ENCODE measurements at places on chromosomes 7 and 10.
A peak's percentile ranks its signal among the peaks of the same experiment; 100 is the strongest.

- no peaks in the 10 kb centered on the region for H3K36me3 ChIP-seq
- no peaks in the 10 kb centered on the region for H3K27me3 ChIP-seq
- DNase-seq, result no peak
- peaks cover 1% of the 10 kb centered on the region for H3K4me1 ChIP-seq
- H3K27ac ChIP-seq, result no peak overlapping the region
- no peak overlapping the region for H3K4me3 ChIP-seq
Measured at GRCh38 chr7:84077336-84077735, 117.3 kb downstream of the SEMA3A start.

DNA sequence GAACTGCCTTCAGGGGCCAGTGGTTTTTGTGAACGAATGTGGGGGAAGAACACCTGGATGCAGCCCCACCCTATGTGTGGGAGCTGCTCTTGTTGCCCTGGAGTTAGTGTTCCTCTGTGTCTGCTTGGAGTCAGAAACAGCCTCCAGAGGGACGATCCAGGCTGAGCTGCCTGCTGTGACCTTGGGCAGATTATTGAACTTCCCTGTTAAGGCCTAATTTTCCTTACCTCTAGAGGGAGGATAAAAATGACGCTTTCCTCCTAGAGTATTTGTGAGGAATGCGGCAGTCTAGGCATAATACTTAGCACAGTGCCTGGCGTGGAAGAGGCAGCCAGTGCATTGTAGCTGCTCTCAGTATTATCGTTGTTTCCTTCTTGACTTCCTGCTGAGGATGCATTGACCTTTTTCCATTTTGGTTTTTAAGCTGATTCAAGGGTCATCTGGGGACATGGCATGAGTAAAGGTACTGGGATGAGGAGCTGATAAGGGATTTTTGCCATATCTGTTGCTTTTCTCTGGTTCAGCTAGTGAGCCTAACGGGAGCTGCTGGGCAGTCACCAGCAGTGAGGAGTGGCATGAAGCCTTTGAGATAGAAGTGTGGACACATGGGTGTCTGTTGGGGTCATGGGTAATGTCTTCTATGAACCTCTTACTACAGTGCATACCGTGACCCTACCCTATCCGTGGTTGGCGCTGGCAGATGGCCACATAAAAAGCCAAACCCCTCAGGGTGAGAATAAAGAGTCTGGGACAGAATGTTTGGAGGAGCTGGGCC is 6.4 kb downstream of the ZFYVE27 start:
- H3K27me3 ChIP-seq, result no peaks in the 10 kb centered on the region
- H3K36me3 ChIP-seq, result peaks cover 19% of the 10 kb centered on the region
- no peak for DNase-seq
- peaks cover 2% of the 10 kb centered on the region for H3K4me1 ChIP-seq

DNA sequence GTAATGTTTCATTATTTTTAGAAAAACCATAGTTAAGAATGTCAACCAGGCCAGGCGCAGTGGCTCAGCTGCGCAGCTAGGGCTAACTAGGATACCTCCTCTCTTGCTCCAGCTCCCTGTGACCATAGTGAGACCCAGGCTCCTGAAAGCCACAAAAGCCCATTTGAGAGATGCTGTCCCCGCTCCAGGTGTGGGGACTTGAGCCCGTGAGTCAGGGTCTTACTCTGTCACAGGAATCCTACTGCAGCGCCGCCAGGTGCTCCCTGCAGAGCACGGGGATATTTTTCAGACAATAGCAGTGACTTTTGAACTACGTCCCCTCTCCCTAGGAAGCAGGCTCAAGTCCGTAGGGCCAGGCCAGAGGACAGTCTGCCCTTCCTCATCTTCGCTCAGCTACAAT is 75.6 kb upstream of the NRBF2 start:
- no peak for DNase-seq
- H3K4me1 ChIP-seq, result no peaks in the 10 kb centered on the region
- no peak overlapping the region for H3K27ac ChIP-seq

- no peak overlapping the region for H3K4me3 ChIP-seq
- H3K4me1 ChIP-seq, result peaks cover 13% of the 10 kb centered on the region
- DNase-seq, result no peak
- peaks cover 2% of the 10 kb centered on the region for H3K36me3 ChIP-seq
- no peaks in the 10 kb centered on the region for H3K27me3 ChIP-seq
- peak overlapping the region; percentile 90 for H3K27ac ChIP-seq
Measured at GRCh38 chr10:93468461-93469213, 13.5 kb downstream of the MYOF start.

- H3K27me3 ChIP-seq, result peaks cover 11% of the 10 kb centered on the region
- H3K27ac ChIP-seq, result no peak overlapping the region
- H3K36me3 ChIP-seq, result no peaks in the 10 kb centered on the region
- no peak overlapping the region for H3K4me3 ChIP-seq
Measured at GRCh38 chr7:29810813-29811482, 4.6 kb downstream of the WIPF3 start.

All from progenitor cell of endocrine pancreas (in vitro differentiated cells).